ENCODE measurements at places on chromosomes 1 and 21. TPM values are rescaled to one million over a fixed set of nuclear protein-coding genes. Genes with fewer than 3 reads are reported as not detected.

The LORICRIN gene
- not detected for polyA plus RNA-seq

The LCE3D gene
- not detected for polyA plus RNA-seq

The VWA5B1 gene
- polyA plus RNA-seq: not detected

The TMCO4 gene
- 19.0 TPM for polyA plus RNA-seq

The STYXL2 gene
- 0.04 TPM for polyA plus RNA-seq

The SPATA21 gene
- 0.36 TPM for polyA plus RNA-seq

The CTSK gene
- polyA plus RNA-seq: 28.1 TPM

The MRPL37 gene
- 56.0 TPM for polyA plus RNA-seq

The TMEM51 gene
- polyA plus RNA-seq: 3.6 TPM

The LCE2C gene
- polyA plus RNA-seq: not detected

The DNAJC28 gene
- polyA plus RNA-seq: 1.6 TPM

The TFF2 gene
- polyA plus RNA-seq: 505 TPM

The FCER1A gene
- 0.52 TPM for polyA plus RNA-seq

The DMRTA2 gene
- not detected for polyA plus RNA-seq

The SLAMF9 gene
- not detected for polyA plus RNA-seq

The FMO3 gene
- 3.4 TPM for polyA plus RNA-seq

The NHLH2 gene
- polyA plus RNA-seq: 0.02 TPM

The TOR3A gene
- polyA plus RNA-seq: 31.8 TPM

The FCRL4 gene
- polyA plus RNA-seq: not detected

The KRTAP10-6 gene
- not detected for polyA plus RNA-seq

The NAV1 gene
- 26.8 TPM for polyA plus RNA-seq
